Kasumi-1 (cell line): ENCODE measurements at places on chromosomes 2 and 18.

DNA sequence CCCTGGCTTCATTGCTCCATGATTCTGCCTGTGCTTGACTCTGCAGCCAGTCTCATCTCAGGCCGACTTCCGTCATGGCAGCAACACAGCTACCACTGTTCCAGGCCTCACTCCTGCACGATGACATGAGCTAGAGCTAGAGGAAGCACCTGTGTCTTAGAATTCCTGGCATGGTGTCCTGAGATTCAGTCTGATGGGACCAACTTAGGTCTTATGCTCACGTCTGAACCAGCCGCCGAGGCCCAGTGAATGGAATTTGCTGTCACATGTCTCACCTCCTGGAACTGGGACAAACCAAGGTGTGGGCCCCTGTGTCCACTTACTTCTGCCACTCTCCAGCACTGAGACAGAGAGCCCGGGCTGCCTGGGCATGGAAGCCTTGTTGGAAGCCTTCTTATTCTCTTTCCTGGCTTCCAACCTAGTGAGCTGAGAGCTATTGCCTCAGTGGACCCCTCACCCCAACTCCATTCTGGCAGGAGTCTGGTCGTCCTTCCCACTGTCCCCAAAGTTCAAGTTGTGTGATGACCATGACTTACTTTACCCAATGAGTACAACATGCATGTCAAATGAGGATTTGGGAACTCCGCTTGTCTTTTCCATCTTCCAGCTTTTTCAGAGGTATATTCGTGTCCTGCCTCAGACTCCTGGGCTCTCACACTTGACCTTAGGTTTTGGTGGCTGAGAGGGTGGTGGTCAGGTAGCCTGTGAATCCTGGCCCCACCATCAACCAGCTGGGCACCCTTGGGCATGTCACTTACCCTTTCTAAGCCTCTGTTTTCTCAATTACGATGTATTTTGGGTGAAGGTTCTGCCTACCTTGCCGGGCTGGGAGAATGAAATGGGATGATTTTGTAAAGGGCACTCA lies 39.1 kb upstream of the HS6ST1 start:
- no peak for DNase-seq

- DNase-seq = no peak
Observed at GRCh38 chr2:49972699-49973098, 818.4 kb upstream of the FSHR start.

GRCh38 chr2:160836755-160837154 lies 323.5 kb upstream of the TANK start:
- DNase-seq = no peak

GRCh38 chr2:124395961-124396360 lies 370.9 kb downstream of the CNTNAP5 start:
- no peak for DNase-seq

DNA sequence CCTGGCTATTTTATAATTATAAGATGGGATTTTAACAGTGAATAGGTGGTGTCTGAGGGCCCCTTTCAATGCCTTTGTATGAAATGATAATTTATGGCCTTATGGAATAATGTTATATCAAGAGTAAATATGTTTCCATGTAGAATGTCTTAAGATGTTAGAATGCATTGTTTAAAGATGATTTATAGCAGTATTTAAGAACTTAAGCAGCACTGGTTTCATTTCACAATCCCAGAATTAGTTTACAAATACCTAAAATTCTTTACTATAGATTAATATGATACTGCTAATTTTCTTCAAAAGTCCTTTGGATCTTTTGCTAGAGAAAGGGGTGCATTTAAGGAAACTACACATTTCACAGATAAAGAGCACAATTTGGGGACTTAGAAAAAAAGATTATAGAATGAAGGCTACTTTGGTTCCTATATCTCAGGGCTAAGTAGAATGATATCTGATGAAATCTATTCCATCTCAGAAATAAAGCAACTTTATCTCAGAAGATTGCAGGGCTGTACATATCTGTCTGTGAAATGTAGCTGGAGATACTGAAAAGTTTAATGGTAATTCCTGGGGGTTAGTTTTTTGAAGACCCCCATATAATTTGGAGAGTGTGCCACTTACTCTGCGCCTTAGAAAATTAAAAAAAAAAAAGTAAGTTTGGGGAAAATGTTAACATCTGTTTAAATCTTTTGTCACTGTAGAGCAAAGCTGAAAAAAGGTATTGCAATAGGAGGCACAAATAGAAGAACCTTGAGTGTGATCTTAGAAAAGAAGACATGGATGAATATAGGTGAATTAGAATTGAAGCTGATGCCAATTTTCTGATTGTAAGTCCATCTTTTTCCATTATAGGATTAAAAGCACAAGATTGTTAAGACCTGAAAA lies 123.4 kb downstream of the GULP1 start:
- no peak for DNase-seq

- DNase-seq = no peak
Observed at GRCh38 chr18:40902436-40902835, 1052.6 kb upstream of the PIK3C3 start.

- no peak for DNase-seq
Observed at GRCh38 chr18:4004183-4004829, 450.8 kb downstream of the DLGAP1 start.

GRCh38 chr2:73728711-73729110 lies 8.4 kb downstream of the TPRKB start:
- DNase-seq = no peak

GRCh38 chr2:67658820-67659219 lies 261.7 kb downstream of the ETAA1 start:
- no peak for DNase-seq

- no peak for DNase-seq
Observed at GRCh38 chr18:23204589-23205235, 69.4 kb downstream of the CABLES1 start.

- no peak for DNase-seq
Observed at GRCh38 chr2:150802635-150803034, 315.2 kb upstream of the RND3 start.

GRCh38 chr2:121803503-121803902 lies 48.1 kb downstream of the TSN start:
- peak; percentile 61 for DNase-seq

- DNase-seq = no peak
Observed at GRCh38 chr2:231679908-231680284, 28.4 kb upstream of the PTMA start.

DNA sequence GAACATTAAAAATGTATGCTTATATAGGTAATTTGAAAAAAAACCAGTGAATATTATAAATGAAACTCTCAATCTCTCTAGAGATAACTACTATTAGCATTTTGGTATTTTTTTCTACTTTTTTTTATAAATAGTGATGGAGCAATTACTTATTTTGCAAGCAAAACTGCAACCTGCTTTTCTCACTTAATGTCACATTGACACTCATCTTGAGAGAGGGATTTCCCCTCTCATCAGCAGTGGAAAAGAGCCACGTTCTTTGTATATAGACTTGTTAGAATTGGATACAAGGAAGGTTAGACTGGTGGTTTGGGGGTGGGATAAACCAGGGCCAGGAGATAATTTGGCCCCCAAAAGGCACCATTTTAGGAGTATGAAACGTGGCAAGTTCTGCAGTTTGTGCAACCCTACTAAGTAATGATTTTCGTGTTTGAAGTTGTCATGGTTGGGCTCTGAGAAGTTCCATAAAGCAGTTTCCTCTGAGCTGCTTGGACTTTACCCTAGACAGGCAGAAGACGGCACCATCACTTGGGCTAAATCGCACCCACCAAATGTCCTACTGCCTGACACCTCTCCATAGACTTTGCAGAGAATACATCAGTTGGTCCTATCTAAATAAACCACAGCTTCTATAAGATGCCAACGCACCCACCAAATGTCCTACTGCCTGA lies 194.0 kb downstream of the ACTR3 start:
- no peak for DNase-seq

DNA sequence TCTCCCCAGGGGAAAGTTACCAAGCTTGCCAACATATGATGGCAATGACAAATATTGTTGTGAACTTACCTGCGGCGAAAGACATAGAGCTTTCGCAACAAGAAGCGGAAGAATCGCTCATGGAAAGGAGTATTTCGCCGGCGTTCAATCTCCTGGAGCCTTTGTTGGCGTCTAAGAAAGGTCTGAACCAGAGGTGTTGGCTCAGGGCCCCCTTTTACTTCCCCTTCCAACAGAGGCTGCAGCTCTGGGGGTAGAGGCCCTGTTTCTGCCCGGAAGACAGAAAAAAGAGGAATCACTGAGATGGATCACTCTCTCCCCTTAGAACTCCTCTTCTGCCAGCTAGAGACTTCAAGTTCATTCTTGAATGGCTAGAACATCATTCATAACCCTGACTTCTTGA lies 10.8 kb downstream of the GGCX start:
- peak; percentile 82 for DNase-seq

DNA sequence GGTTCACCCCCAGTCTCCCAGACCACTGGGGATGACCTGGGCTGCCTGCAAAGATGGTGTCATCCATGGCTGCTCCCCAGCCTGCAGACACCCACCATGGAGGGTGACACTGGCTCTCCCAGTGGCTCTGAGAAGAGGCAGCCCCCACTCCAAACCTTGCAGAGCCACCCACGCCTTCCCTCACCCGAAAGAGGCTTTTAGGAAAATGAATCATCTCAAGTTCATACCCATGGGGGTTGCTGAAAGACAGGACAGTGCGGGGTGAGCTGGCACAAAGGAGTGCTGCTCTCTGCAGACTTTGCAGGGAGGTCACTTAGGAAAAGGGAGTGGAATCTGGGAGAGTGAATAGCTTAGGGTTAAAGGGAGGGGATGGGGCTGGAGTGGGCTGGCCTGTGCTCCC lies 36.4 kb downstream of the MPHOSPH10 start:
- no peak for DNase-seq

DNA sequence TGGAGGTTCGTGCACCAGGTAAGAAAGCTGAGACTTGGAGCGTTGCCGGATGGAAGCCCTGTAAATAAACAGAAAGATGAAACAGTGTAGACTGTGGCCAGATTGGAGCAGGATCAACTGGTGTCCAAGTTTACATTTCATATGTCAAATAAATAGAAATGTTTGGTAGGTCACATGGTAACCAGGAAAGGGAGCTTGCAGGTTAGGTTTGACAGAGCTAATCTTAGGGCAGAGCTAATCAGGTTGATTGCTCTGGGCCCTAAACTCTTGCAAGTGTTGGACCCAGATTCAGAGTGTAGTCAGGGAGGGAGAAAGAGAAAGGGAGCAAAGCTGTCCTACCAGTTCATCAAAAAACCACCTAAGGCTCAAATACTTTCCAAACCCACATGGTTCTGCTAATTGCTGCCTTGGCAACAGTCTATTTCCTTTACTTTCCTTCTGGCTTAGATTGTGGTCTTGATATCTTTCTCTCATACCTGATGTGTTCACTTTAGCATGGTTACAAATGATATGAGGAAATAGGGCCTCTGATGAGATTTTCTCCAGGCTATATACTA lies 63.2 kb downstream of the G6PC2 start:
- no peak for DNase-seq

GRCh38 chr2:77666251-77666980 lies 144.2 kb upstream of the LRRTM4 start:
- DNase-seq = no peak

DNA sequence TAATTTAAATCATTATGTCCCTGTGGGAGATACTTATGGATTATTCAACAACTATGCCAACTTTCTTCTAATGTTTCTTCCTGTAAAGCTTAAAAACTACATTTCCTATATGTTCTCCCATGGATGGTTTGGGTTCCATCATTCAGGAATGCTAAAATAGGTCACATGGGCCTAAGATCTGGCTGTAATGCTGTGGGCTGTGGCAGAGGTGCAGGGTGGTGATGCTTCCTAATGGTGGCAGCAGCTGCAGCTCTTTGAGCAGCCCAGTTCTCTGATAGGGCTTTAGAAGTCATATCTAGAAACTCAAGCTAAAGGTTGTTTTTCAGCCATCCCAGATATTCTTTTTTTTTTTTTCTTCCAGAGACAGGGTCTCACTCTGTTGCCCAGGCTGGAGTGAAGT lies 266.1 kb downstream of the ZNF385B start:
- no peak for DNase-seq

DNA sequence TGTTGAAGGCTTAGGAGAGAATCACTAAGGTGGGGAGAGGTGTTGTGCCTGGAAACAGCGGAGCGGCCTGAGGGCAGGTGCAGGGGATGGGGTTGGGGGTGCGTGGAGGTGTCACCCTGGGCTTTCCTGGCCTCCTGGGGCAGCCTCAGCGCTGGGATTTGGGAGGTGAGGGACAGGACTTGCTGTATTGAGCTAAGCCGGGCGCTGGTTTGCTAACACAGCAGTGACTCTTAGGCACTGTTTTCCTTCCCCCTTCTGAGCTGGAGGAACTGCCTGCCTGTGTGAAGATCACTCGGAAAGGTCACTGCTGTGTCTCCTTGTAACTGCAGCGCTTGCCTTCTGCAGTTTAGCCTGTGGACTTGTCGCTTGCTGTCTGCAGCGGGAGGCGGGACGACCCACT lies 21.2 kb downstream of the PRELID3A start:
- DNase-seq = no peak

- DNase-seq = peak; percentile 38
Observed at GRCh38 chr2:128091726-128092080, 703 bp downstream of the UGGT1 start.

- DNase-seq = no peak
Observed at GRCh38 chr2:235087832-235088495, 136.1 kb downstream of the SH3BP4 start.

GRCh38 chr2:210966330-210966729 lies 409.9 kb downstream of the CPS1 start:
- no peak for DNase-seq

DNA sequence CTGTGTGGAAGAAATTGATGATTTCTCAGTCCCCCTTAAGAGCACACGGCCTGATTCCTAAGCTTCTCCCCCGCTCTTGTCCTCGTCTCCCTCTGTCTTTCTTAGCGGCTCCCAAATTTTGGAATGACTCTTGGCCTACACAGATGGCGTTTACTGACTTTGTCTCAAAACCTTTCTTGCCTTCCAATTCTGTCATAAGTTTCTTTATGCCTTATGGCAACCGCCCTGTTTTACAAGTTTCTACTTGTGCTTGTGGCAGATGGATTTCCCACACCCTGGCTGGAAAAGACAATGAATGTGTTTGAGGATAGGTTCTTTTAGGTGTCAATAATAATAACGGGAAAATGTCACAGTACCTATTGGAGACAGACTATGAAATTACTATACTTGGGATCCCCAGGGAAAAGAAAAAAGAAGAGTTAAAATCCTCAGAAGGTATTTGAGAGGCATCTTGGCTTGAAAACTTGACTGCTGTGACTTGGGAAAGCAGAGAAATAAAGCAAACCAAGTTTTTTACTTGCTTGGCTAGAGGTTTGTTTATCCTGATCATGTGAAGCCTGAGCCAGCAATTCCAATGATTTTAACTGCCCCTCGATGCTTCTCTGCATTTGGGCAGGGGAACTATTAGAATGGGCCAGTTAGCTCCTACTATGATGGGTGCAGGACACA lies 276.4 kb downstream of the HRH4 start:
- no peak for DNase-seq

GRCh38 chr2:217952409-217952808 lies 50.4 kb downstream of the TNS1 start:
- DNase-seq = no peak

GRCh38 chr2:239096676-239097427 lies 249.0 kb downstream of the TWIST2 start:
- DNase-seq = no peak

DNA sequence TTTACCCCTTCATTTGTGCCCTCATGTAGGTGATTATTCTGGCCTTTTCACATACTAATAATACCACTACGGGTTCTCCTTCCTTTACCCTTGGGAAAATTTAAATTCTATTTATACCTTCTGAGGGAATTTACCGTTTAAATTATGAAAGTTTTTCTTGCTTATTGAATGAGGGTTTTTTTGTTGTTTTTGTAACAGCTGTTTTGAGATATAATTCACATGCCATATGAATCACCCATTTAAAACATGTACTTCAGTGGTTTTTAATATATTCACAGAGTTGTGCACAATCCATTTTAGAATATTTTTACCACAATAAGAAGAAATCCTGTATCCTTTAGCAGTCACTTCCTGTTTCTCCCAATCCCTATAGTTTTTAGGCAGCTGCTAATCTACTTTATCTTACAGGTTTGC lies 54.7 kb downstream of the EML4 start:
- no peak for DNase-seq
